Activated CD4-positive, CD25-positive, alpha-beta regulatory T cell (primary cell): ENCODE measurements at places on chromosomes 11 and 22.

DNA sequence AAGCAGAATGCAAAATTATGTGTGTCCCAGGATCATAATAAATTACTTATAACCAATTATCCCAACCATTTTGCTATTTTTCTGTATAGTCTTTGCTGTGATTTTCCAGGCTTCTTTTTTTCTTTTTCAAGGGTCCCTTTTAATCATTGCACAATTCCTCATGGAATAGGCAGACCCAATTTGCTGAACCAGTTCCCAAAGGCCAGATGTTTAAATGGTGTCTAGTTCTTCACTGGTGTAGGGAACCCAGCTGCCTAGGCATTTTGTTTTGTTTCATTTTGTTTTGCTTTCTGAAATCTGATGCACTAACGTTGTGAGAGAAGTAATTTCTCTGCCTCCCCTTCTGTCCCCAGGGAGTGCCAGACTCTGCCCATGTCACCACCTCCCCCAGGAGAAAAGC, 60.4 kb downstream of the CHST1 start:
- DNase-seq = no peak

- DNase-seq = no peak
Observed at GRCh38 chr11:66864924-66865697, 8.2 kb downstream of the LRFN4 start.

- no peak for DNase-seq
Observed at GRCh38 chr11:82507288-82507687, 226.4 kb downstream of the FAM181B start.

DNA sequence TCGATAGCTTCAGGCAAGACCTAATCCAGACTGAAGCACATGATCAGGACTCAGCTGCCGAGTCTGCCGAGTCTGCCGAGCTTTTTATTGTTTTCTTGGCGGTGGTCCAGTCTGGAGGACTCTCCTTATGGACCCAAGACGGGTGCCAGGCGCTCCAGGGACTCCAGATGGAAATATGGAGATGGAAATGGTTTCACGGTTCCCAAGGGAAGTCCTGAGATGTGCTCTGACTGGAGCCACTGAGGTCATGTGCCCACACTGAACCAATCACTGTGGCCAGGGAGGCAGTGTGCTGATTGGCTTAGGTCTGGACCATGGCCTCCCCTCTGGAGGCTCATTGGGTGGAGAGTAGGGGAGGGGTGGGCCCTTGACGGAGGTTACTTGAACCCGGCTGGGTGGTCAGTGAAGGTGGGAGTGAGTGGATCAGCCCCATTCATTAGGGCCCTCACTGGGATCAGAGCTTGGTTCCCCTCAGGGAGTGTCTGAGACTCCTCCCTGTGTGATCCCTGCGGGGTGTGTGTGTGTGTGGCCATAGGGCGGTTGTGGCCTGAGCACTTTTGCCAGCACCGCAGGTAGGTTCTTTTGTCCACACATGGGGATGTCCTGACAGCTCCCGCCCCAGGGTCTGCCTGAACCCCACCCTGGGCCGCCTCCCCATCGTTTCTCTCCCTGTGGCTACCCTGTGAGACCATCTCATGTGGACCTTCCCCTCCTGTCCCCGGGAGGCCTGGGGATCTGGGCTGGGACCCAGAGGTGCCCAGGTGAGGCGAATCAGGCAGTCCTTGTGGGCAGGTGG, 14.0 kb downstream of the RPS6KA4 start:
- DNase-seq = no peak

DNA sequence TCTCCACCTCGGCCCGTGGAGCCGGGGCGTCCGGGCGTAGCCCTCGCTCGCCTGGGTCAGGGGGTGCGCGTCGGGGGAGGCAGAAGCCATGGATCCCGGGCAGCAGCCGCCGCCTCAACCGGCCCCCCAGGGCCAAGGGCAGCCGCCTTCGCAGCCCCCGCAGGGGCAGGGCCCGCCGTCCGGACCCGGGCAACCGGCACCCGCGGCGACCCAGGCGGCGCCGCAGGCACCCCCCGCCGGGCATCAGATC, 439 bp downstream of the YAP1 start:
- DNase-seq = no peak

DNA sequence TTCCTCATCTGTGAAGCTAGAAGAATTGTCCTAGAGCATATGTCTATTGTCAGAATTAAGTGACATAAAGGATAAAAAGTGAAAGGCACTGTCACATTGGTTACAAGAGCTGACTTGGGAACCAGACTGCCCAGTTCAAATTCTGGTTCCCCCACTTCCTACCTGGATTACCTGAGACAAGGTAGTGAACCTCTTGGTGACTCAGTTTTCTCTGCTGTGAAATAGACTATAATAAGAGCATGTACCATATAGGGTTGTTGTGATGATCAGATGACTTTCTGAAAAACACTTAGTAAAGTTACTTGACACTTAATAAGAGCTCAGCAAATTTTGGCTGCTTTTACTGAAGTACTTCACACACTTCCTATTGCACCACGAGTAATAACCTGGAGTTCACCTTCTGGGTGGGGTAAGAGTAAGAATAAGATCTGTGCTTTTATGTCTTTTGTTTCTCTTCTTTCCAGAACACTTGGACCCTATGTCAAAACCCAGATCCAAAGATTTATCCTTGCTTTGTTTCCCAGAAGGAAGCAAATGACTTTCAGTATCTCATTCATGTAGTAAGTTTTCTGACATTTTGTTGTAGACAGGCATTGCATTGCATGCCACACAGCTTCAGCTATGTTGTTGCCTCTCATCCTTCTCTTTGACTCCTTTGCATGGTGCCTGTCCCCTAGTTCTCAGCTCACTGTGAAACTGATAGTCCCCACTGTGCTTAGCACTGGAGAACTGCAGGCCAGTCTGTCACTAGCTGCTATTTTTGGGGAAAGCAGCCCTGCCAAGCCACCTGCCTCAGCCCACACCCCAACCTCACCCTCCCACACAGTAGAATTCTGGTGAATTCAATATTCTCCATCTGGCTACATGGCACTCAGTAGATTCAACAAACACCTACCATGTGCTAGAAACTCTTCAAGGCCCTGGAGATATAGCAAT, 121.8 kb upstream of the POU2AF2 start:
- DNase-seq = no peak

GRCh38 chr11:7448201-7448600, 37.1 kb upstream of the OLFML1 start:
- no peak for DNase-seq

DNA sequence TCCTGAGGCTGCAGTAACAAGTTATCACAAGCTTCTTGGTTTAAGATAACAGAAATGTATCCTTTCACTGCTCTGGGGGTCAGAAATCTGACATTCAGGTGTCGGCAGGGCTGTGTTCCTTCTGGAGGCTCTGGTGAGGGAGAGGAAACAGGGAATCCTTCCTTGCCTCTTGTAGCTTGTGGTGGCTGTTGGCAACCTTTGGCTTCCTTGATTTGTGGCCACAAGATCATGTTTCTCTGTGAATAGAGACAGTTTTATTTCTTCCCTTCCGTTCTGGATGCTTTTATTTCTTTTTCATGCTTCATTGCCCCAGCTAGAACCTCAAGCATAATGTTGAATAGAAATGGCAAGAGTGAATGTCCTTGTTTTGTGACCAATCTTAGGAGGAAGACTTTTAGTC, 44.0 kb downstream of the MPPED1 start:
- no peak for DNase-seq

- DNase-seq = no peak
Observed at GRCh38 chr11:44571871-44572270, 6.4 kb downstream of the CD82 start.

- DNase-seq = no peak
Observed at GRCh38 chr22:21587803-21588611, 20.5 kb downstream of the UBE2L3 start.

DNA sequence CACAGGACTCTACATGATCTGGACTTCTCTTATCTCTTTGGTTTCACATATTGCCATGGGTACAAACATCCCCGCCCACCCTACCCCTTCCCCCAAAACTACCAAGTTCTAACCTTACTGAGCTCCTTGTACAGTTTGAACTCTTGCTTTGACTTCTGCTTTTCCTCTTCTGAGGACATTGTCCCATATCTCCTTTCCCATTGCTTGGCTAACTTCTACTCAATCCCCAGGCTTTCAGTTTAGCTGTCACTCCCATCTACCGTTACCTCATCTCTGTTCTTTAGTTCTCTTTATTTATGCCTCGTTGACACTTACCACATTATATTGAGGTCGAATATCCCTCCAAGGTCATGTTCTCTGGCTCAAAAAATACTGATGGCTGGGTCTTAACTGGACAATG, 393.5 kb upstream of the CADM1 start:
- DNase-seq = no peak

DNA sequence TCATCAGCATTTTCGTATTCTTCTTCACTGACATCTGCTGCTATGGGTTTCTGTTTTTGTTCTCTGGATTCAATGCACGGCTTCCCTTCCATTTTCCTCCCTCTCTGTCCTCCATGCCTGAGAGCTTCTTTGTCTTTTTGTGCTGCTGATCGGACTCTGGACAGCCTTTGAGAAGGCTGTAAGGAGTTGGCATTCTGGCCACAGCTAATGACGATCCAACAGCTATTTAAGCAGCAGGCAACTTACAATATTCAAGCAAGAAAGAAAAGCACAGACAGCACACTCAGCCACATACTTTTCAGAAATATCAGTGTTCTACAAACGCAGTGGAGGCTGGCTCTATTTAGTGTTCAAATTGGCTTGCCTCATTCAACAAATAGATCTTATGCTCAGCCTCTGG, 60.9 kb upstream of the ZC3H12C start:
- no peak for DNase-seq
